ENCODE measurements at places on chromosomes 2 and 18.

- DNase-seq, result no peak
Observed at GRCh38 chr18:27772081-27772480, 404.8 kb downstream of the CDH2 start.

DNA sequence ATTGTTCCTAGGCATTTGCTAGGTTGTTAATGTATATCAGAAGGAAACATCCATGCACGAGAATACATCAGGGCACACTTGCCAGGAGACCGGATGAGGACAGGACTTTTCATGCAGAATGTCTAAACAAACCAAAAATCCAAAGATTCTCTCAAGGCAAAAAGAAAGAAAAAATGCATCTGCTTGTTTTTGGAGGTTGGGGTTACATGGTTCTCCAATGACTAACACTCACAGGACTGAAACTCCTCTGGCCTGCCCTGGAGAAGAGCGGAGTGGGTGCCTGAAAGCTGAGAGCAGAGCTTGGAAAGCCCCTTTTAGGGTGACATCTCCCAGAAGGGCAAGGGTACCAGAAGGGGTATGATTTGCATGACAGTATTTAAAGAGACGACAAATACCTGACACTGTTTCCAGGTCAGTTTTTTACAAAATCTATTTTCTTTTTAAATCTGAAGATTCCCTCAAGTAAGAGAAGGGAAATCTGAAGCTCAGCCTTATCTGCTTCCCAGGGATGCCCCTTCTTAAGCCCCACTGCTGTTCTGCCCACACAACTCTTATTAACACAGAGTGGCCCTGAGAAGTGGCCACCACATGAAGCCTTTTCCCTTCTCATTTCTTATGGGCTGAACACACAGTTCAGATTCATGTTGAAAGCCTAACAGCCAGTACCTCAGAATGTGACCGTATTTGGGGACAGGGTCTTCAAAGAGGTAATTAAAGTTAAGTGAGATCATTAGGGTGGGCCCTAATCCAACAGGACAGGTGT, 216.4 kb downstream of the STK39 start:
- DNase-seq, result no peak

GRCh38 chr2:19171409-19171808, 187.0 kb downstream of the OSR1 start:
- DNase-seq, result no peak

DNA sequence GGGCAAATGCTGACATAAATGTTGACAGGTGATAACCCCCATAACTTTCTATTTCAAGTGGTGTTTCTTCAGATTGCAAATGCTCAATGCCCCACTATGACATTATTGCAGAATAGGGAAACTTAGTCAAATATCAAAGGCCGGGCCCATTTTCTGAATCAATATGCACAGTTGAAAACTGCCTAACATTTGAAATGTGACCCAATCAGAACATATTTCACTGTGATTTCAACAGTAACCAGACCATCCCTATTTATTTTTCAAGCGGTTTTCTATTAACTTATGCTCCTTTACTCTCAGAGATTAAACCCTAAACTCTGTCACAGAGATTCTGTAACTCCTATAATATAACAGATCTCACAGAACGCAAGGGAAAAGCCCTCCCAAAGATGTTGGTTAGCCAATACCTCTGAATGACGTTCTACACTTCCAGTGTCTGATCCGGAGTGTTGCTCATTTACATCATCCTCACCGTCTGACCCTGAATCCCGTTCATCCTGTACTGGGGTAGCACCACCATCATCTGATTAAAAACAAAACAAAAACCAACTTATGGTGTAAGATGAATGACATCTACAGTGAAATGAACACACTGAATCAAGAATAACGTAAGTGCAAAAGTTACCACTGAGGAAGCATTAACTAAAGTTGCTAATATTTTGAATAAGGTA, 2.9 kb downstream of the IWS1 start:
- DNase-seq, result no peak

DNA sequence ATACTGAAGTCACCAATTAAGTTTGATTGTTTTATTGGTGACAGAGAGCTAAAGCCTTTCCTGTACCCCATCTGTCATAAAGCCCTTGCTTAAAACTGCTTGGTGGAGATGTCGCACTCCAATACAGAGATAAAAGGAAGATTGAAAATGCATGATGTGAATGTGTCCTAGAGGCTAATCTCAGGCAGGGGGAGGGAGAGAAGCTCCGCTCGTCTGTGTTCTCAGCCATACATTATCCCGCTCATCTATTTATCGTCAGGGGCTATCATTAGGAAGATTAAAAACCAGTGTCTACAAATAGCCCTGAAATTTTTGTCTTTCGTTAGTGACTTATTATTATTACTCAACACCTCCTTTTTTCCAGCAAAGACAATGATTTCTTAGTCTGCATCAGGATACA, 110.3 kb downstream of the CMPK2 start:
- no peak for DNase-seq

GRCh38 chr2:38415728-38416291, 38.7 kb upstream of the ATL2 start:
- no peak for DNase-seq

- DNase-seq, result no peak
Observed at GRCh38 chr2:25740810-25741381, 67.5 kb upstream of the DTNB start.

DNA sequence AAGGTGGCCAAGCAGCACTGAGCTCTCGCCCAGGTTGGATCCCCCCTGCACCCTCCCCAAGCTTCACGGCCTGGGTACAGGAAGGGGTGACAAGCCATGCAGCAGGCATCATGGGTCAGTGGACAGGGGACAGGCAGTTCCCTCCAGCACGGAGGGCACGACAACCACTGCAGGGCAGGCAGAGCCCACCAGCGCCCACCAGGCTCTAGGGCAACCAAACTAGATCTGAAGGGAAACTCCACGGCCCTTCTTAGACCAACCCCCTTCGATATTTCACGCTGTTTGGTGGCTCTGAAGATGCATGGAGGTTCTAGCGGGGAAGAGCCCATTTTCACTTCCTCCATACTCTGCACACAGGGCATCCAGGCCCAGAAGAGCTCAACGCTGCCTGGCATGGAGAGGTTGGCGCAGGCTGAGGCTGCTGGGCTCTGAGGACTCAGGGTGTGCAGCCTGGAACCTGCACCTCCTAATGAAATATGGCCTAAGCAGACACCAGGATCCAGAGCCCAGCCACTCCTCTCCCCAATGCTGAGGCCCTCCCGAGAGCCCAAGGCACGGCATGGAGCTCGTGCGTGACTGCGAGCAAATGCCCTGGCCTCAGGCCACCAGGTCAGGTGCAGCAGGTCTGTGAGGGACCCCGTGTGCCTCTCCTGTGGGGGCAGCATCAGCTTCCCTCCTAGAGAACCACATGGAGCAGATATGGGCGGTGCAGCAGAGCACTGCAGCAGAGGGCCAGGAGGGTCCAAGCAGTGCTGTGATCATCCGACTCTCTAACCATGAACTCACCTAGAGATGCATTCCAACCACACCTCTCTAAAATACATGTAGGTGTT, 8.7 kb upstream of the MTERF4 start:
- no peak for DNase-seq

DNA sequence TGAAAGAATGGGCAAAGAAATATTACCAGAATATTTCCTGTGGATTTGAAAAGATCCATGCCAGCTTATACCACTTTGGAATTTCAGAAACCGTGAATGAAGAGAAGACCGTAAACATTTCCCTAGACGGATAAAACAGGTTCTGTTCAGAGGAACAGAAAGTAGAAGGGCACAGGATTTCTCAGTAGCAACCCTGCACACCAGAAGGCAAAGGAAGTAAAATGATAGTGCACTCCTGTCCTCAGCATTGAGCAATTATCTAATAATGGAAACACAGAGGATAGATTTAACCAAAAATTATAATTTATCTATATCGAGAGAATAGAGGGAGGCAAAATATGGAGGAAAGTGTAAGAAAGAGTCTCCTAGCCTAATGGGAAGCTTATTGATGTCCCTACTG, 87.0 kb upstream of the ITGA6 start:
- no peak for DNase-seq

DNA sequence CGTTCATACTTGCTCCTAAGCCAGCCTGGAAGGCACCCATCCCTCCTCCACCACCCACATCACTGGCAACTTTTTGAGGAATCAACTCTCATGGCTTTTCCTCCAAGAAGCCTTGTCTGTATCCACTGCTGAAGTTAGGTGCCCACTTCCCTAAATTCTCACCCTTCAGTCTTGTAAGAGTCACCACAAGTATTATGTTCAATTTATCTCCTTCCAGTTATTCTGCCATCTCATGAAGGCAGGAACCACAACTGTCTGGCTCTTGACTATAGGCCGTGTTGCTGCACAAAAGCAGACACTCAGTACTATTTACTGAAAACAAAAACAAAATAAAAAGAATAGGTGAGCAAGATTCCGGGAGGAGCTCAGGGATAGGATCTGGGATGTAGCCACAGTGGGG, 234.8 kb downstream of the CYRIA start:
- no peak for DNase-seq
